Activated naive CD4-positive, alpha-beta T cell (primary cell): ENCODE measurements at places on chromosomes 5 and 9.
A peak's percentile ranks its signal among the peaks of the same experiment; 100 is the strongest.

- no peak for DNase-seq
These were observed 208.7 kb downstream of the ARRDC3 start for GRCh38 chr5:91174396-91174795.

DNA sequence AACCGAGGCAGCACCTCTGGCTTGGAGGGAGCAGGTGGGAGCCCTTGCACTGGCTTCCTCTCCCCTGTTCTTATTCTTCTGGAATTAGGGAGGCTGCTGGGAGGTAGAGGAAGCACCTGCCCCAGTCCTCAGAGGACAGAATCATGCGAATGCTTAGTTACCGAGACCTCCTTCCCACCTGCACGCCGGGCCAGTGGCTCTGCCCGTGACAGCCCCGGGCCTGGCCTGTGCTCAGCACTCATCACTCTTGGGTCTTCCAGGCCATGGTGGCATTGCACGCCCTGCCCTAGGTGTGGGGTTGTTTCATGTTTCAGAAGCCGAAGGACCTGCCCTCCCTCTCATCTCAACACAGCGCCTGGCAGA lies 45.3 kb upstream of the NKD2 start:
- DNase-seq, result no peak

DNA sequence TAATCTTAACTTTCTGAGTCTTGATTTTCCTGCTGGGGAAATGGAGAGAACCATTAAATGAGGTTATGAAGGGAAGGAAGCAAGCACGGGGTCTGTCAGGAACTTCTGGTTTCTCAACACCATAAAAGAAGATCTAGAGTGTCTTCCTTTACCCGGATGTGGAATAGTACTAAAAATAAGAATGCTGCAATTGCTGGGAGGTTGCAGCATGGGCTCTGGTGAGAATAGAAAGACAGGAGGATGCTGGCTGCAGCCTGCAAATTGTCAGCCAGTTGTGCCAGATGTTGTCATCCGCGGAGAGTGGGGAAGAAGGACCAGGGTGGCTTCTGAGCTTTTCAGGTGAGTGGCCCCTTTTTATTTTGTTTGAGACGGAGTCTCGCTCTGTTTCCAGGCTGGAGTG lies 69.3 kb upstream of the STC2 start:
- no peak for DNase-seq

DNA sequence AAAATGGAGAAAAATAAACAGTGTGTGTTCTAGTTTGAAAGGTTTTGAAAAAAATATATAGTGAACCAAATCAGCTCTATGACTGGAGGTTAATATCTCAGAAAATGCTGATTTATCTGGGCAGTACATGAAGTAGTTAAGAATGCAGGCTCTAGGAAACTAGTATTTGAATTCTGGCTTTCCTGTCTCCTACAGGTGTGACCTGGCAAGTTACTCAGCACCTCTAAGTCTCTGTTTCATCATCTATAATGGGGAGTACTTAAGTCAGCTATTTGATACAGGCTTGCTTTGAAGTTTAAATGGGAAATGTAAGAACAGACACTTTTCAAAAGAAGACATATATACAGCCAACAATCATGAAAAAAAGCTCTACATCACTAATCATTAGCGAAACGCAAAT lies 5.2 kb downstream of the GRAMD2B start:
- no peak for DNase-seq

DNA sequence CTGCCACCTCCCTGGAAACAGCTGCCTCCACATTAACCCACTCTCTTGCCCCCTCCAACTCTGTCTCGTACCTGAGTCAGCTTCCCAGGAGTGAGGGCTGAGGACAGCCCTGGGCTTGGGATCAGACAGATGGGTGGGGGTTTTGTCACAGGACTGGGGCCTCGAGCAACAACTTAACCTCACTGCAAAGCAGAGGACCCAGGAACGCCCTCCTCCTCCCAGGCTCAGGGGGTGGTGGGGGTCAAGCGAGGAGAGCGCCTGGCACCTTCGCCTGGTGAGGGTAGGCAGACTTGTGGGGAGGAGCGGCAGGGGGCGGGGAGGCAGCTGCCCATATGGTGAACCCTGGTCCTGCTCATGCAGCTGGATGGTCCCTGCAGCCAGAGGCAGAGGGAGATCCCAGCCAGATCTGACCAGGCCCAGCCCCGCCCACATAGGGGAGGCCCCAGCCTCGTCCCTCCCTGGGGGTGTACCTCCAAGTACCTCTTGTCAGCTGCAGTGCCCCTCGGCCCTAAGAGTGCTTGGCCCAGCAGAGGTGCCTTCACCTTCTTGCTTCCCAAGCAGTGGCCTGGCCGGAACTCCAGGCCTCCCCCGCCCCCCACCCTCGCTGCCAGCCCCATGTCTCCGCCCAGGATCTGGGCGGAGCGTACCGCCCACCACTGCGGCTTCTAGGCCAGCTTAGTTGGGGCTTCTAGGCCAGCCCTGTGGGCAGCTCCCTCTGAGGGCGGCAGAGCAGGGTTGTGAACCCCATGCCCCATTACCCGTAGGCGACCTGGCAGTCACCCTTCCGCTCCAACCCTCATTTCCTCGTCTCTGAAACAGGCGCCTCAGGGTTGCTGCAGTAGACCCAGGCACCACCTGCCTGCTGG lies at the start of gene SARDH:
Gene SARDH (minus strand): TSS at position 579 of the 866 bp plus-strand sequence. CDS start 4,179 bp downstream, outside the sequence.
- DNase-seq, result peak; percentile 47

GRCh38 chr5:21199087-21199486 lies 1211.1 kb upstream of the CDH18 start:
- no peak for DNase-seq

DNA sequence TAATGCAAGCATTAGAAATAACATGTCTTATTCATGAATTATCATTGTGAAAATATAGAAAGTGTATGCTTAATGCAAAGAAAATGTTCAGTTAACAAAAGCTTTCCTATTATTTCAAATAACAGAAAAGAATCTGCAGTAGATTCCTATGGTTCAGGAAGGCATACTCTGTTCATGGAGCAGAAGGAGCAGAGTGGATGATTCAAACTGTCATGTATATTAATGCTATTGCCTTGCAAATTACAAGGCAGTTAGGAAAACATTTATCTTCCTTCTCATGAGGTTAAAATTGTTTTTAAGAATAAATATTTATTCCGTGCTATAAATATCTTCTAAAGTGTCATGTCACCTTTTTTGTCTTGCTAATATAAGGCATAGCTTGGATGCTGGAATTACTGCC lies 47.5 kb downstream of the PCSK1 start:
- DNase-seq, result no peak

GRCh38 chr5:169248550-169248949 lies 52.4 kb downstream of the SLIT3 start:
- DNase-seq, result no peak

DNA sequence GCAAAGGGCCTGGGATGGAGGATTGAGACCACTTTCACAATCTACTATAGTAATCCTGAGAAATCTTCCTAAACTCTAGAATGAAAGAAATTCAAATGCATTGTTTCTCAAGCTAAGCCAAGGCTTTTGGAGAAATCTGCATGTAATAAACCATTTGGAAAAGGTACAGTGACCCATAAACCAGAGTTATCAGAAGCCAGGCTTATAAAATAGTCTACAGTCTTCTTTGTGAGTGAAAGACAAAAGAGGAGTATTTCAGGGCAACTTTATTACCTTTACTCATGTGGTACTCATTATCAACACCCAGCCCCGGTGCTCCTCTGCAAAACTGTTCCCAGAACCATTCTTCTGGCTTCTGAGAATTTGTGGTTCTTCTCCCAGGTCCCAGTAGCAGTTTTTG lies 87.0 kb downstream of the GALNT10 start:
- no peak for DNase-seq

GRCh38 chr5:174667526-174667925 lies 56.9 kb upstream of the MSX2 start:
- no peak for DNase-seq

DNA sequence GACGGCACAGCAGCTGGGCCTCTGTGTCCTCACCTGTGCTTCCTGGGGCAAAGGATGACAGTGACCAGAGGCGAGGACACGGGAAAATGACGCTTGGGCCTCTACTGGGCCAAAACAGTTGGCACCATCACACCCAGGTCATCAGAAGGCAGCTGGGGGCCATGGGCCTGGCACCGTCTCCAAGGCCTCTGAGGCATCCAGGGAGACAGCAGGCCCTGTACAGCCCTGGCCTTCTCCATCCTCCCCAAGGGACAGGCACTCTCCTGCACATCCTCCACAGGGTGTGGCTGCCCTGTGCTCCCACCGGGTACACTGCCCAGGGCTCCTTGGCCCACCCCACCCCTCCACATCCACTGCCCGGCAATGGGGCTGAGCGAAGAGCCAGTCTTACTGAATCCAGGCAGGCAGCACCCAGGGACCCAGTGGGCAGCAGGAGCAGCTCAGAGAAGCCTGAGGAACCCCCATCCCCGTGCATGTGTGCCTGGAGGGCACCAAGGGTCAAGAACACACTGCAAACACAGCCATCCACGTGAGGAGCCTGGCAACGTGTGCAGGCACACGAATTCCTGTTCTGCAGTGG lies 4.0 kb downstream of the LPCAT1 start:
- no peak for DNase-seq

- DNase-seq, result no peak
These were observed 107.6 kb downstream of the PLPP1 start for GRCh38 chr5:55427157-55427556.

- DNase-seq, result no peak
These were observed 204.8 kb upstream of the S1PR3 start for GRCh38 chr9:88786291-88787079.

GRCh38 chr5:14143841-14144585 lies 871 bp downstream of the TRIO start:
- peak; percentile 2 for DNase-seq

GRCh38 chr9:11135851-11136250 lies 523.0 kb upstream of the PTPRD start:
- DNase-seq, result no peak

- no peak for DNase-seq
These were observed 457.9 kb downstream of the RAB3C start for GRCh38 chr5:59040804-59041201.

DNA sequence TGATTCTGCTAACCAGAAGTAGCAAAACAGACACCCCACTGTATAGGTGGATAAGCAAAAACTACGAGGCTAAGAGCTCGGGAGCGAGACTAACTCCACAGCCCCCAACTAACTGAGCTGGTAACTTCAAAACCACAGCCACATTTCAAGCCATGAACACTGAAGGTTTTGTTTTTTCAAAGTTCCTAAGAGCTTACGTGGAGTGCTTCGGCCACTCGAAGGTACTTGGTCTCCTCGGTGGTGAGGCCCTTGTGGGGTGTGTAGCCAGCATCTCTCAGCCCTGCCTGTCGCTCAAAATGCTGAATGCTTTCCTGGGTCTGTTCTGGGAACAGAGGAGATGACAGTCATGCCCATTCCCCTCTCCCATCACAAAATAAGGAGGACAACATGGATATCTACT lies 11.1 kb downstream of the KIAA1191 start:
- DNase-seq, result no peak

- no peak for DNase-seq
These were observed 403.0 kb downstream of the GADD45G start for GRCh38 chr9:90007516-90008440.

DNA sequence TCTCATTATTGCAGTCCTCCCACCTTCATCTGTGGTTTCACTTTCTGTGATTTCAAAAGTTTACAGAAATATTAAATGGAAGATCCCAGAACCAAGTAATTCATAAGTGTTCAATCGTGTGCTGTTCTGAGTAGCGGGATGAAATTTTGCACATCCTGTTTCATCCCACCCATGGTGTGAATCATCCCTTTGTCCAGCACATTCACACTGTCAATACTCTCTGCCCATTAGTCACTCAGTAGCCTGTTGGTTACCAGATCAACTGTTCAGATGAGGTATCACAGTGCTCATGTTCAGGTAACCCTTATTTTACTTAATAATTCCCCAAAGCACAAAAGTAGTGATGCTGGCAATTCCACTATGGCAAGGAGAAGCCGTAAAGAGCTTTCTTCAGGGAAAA lies 26.8 kb downstream of the FAM81B start:
- no peak for DNase-seq
